NCI-H1092 treated with DMSO at 0.1 percent for 48 hours (cell line): ENCODE measurements at places on chromosomes 4 and X.

DNA sequence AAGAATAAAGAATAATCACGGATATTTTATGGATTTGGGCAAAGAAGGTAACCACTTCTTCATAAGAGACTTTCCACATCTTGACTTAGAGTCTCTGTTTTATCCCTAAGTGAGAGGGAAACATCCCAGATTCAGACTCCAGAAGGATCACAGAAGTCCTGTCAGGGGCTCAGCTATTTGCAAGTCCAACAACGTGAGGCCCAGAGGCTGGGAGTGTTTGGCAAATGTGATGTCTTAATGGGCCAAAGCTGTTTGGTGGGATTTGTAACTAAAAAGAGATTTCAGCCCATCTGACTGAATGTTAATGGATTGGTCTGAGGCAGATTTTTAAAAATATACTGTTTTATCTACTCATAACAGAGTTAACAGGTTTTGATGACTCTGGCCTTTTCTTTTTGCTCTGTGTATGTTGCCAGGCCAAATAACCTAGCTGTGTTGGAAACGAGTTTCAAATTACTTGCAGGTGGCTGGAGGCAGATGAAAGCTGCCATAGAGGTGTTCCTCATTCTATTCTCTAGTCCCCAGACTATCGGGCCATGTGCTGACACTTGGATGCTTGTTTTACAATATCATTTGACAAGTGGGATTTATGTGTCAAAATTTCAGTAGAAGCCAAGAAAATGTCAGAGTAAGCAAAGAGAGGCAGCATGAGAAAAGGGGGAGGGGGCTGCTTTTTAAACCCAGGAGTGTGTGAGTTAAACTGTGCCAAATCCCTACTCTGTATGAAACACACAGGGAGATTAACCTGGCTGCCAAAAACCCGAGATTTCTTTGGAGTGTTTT, 330.9 kb downstream of the DCHS2 start:
- no peak for DNase-seq

GRCh38 chrX:108557580-108557979, 117.9 kb downstream of the COL4A5 start:
- DNase-seq = no peak

- peak; percentile 94 for DNase-seq
Measured at GRCh38 chrX:24464836-24465531, at the start of gene PDK3. Gene PDK3, plus strand, starts transcription at chrX:24465286. Its CDS starts 170 bp downstream, at chrX:24465456.

GRCh38 chrX:65928522-65928921, 111.4 kb downstream of the VSIG4 start:
- no peak for DNase-seq

DNA sequence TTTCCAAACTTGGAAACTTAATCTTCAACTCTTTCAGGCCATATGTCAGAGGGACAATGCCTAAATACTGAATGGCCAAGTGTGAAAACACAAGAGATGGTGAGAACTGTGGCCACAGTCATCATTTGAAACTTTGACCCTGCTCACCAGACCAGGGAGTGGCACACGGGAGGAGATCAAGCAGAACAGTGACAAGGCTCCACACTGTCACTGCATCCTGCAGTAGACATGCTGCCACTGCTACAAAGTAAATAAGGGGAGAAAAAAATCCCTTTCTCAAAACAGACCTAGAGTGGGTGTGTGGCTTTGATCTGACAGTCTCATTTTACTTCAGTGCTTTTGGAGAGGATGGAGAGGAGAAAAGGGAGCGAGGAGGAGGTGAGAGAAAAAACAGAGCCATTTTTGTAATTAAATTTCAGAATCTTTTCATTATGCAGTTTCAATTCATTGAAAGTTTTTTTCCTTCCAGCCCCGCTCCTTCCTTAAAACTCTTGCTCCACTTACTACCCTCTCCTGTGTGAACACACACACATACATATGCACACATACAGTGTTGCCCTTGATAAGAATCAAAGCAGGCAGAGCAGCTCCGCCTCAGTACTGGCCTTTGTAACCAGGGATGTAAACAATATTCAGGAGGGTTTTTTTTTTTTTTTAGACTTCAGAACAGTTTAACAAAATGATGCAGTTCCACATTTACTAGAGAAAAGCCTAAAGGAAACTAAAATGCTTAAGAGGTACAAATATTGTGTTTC, 34.4 kb downstream of the NEXMIF start:
- no peak for DNase-seq

DNA sequence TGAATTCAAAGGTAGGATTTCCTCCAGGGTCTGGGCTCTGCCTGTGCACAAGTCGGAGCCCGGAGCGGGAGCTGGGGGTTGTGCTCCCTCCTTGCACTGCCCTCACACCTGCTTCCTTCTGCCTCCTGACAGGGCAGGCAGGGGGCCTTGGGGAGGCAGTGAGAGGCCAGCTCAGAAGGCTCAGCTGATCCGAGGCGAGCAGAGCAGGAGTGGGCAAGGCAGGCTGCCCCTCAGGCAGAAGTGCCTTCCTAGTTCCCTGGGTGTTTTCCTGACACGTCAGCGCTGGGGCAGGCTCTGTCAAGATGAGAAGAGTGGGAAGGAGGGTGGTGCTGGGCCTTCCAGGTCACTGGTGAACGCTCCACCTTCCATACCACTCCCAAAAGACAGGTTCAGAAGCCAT, 5.5 kb upstream of the IRAK1 start:
- DNase-seq = no peak

DNA sequence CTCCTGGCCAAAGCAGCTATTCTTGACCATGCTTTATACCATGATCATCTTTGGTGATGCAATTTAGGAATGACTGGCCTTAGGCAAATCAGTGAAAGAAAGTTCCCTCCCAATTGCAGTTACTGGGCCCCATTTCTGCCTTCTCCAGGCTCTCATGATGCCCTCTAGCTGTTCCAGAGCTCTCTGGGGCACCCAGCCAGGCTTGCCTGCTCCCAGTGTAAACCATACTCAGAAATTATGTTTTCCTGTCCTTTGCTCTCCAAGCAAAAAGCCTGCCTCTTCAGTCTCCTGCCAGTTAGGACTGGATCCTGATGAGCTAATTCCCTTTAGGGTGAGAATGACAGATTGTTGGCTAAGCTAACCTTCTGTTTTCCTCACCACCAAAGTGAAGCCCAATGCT, 85.3 kb upstream of the RBPJ start:
- peak; percentile 88 for DNase-seq

DNA sequence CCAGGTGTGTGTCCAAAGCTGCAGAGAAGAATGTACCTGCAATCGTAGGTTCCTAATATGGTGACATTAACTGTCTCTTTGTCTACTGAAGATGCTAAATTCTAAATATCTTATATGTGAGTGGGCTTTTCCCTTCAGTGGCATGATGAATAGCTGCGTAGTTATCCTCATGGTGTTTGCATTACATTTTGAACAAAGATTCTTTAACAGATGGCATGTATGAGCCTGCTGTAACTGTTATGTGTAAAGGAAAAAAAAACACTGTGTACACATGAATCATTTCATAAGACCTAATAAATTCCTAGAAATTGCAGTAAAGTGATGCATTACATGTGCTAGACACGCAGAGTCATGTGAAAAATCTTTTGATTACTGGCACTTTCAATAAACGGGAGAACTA, 288.0 kb downstream of the SH2D1A start:
- DNase-seq = no peak

- no peak for DNase-seq
Measured at GRCh38 chr4:129282293-129282692, 186.3 kb downstream of the C4orf33 start.
